ENCODE measurements at places on chromosomes 11 and 22.
A peak's percentile ranks its signal among the peaks of the same experiment; 100 is the strongest.

DNA sequence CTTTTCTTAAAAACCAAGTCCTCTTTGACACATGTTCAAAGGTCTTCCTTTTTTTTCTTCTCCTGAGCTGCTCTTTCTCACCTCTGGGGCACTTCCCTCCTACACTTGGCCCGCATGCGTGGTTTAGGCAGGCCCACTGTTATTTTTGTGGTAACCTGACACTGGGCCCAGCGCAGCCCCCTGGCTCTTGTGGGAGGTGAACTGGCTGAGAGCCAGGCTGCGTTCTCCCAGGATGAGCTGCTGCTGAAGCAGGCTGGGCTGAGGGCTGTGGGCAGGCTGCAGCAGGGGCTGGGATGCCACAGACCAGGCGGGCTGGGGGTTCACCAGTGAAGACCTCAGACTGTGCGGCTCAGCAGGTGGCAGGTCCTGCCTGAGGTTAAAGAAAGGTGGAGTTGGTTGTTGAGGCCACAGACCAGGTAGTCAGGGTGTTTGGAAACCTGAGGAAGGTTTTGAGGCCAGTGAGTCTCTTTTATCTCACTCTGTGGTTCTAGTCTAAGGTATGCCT is 72.4 kb downstream of the TEAD1 start:
- no peak for DNase-seq

DNA sequence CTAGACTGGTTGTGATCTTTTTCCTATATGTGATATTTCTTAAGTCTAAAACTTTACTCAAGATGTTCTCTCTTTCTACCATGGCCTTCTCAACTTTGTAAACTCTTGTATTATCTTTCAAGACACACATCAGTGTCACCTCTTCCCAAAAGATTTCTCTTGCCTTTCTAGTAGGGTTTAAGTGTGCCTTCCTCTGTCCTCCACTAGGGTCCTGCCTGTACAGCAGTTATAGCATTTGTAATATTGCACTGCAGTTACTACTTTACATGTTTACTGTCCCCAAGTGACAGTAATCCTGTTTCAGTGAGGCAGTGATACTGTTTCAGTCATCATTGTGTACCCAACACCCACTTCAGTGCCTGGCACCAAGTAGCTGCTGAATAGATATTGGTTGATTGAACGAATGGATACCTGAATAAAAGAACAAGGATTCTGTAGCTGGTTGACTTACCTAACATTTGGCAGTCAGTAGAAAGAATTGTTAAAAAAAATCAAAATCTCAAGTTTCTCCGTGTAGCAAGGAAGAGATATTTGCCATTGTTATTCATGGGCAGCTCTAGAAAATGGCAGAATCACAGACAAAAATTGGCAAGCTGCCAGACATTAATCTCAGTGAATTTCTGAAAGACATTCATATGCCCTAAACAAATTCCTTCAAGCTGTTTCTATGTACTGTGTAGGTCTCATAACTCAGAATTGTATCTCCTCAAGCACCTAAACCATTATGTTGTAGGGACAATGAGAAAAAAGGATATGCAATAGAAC is 79.4 kb downstream of the RBMXL2 start:
- no peak for DNase-seq

- peak; percentile 80 for DNase-seq
Measured at GRCh38 chr11:12157241-12157661, 46.9 kb downstream of the MICAL2 start.

DNA sequence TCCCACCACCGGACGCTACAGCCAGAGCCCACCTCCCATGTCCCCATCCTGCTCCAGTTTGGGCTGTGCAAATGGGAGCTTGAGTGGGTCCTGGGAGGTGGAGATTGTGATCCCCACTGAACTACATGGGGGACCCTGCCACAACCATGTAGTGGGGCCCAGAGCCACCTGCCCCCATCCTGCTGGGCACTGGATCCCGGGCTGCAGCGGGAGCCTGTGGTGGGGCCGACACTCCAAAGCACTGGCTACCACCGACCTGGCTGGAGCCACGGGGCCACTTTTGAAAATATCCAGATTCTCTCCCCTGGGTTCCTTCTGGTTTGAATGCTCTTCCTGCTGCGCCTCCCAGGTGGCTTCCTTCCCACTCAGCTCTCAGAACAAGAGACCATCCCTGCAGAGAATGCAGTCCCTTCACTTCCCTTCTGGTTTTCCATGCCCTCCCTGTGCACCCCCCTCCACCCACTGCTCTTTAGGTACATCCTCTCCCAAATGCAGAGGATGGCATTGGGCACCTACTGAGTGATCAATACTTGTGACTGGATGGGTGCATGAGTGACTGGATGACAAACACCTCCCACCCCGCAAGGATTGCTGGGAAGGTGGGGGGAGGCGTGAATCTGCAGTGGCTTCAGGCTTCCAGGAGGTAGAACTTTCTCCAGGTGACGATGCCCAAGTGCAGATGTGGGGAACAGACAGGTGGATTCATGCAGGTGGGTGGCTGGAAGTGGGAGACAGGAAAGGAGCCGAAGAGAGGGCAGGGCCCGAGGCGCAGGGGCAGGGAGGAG is 846 bp upstream of the UNC93B1 start:
- no peak for DNase-seq

DNA sequence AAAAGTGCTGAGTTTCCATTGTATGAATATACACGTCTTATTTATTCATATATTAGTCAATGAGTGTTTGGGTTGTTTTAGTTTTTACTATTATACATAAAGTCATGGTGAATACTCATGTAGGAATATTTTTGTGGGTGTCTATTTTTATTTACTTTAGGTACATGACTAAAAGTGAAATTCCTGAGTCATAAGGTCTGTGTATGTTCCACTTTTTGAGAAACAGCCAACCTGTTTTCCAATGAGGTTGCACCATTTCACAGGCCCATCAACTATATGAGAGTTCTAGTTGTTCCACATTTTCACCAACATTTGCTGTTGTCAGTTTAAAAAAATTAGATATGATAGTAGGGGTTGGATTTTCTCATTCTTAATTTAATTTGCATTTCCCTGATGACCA is 6.6 kb upstream of the OR6X1 start:
- no peak for DNase-seq
